ENCODE measurements at places on chromosomes 4 and X. TPM values are rescaled to one million over a fixed set of nuclear protein-coding genes. Genes with fewer than 3 reads are reported as not detected.

SPON2 gene
- total RNA-seq, result 9.0 TPM

DRD5 gene
- not detected for total RNA-seq

PPARGC1A gene
- total RNA-seq, result not detected

F8 gene
- total RNA-seq, result 8.9 TPM

NEIL3 gene
- 18.2 TPM for total RNA-seq

DNA sequence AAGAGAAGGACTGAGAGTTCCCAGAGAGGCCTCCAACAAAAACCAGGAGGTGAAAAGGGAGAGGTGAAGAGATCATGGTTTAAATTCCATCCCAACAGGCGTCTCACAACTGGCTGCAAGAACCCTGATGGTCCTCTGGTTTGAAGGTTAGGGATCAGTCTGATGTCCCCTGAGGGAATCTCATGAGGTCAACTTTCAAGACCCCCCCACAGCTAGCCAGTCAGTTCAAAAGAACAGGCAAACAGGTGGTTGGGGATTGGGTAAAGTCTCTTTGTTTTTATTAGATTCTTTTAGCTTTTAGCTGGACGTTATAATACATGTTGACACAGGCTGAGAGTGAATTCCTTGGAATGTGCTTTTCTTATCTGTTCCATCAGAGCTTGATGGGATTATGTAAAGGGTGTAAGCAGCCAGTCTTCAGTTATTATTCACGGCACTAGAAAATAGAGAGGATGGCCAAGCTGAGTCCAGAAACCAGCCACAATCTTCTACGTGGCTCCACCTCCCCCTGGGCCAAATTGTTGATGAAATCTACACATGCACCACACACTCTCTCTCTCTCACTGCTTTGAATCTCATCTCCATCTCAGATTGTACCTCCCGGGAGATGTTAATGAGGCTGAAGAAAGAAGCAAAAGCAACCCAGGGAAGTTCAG, 20.8 kb downstream of the ENPP6 start:
- peaks cover 9% of the 10 kb centered on the region for H3K27me3 ChIP-seq
- H3K27ac ChIP-seq, result no peak overlapping the region
- DNase-seq, result no peak
- H3K4me3 ChIP-seq, result no peak overlapping the region
- H3K4me1 ChIP-seq, result no peaks in the 10 kb centered on the region

DNA sequence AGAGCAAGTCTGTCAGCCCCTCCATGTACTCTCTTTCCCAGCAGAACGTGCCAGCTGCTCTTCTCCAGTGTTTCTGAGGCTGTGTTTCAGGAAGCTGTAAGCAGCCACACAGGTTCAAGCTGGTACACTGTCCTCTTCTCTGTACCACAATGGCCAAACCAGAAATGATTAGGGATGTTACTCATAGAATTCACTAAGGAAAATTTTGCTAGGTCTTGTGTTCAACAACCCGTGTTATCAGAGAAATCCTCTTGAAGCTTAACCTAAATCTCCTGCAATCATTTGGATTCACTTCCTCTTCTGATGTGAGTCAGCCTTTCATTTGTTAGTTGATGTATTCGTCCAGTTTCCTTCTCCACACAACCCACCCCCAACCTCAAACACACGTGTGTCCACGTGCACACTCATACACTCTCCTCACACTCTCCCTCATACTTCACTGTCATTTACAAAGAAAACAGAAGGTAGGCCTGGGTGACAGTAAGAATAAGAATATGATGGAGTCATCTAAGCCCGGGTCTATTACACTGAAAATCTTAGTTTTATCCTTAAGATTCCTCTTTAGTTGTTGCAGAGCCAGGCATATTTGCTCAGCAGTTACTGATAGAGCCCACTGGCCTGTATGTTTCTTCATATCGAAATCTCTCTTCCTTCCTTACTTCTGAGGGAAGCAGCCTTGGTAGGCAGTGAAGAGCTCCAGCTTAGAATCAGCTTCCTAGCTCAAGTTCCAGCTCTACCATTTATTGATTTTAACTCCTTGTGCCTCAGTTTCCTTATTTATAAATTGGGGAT, 63.4 kb downstream of the DCUN1D4 start:
- peaks cover 61% of the 10 kb centered on the region for H3K36me3 ChIP-seq
- no peaks in the 10 kb centered on the region for H3K27me3 ChIP-seq
- H3K4me3 ChIP-seq, result no peak overlapping the region

- DNase-seq, result no peak
- H3K27me3 ChIP-seq, result peaks cover 8% of the 10 kb centered on the region
- H3K27ac ChIP-seq, result no peak overlapping the region
- H3K4me1 ChIP-seq, result peaks cover 4% of the 10 kb centered on the region
- H3K36me3 ChIP-seq, result no peaks in the 10 kb centered on the region
- H3K4me3 ChIP-seq, result no peak overlapping the region
Measured at GRCh38 chr4:145954924-145955339, 16.3 kb upstream of the ZNF827 start.

DNA sequence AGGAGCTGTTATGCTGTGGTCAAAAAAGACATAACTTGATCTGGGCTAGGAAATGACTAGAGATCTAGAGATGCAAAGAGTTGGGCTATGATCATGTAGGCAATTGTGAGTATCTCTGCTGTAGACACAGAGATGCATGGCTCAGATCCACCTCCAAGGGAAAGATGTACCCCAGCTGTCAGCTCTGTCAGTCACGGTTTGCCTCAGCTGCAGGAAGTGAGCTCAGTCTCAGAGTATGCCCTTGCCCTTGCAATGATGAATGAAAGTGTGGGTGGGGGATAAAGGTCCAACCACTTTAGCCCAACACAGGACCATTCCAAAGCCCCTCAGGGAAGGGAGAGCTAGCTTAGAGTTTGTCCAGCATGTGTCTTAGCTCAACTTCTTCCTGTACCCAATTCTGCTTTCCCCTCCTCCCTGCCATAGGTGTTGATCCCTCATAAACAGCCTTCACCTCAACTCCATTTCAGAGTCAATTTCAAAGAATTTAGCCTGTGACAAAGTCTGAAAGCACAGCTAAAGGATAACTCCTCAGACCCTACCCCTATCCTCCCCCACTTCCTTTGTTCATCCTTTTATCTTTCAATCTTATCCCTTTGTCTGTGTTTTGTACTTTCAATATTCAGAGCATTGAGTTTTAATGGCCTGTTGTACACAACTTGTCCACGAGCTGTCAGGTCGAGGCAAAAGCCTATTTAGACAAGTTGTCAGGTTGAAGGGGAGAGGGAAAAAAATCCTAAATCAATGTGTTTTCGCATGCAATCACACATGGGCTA, 90.6 kb downstream of the MID1IP1 start:
- H3K27ac ChIP-seq, result no peak overlapping the region
- peak; percentile 52 for DNase-seq
- no peak overlapping the region for H3K4me3 ChIP-seq
- no peaks in the 10 kb centered on the region for H3K36me3 ChIP-seq
- no peaks in the 10 kb centered on the region for H3K27me3 ChIP-seq

DNA sequence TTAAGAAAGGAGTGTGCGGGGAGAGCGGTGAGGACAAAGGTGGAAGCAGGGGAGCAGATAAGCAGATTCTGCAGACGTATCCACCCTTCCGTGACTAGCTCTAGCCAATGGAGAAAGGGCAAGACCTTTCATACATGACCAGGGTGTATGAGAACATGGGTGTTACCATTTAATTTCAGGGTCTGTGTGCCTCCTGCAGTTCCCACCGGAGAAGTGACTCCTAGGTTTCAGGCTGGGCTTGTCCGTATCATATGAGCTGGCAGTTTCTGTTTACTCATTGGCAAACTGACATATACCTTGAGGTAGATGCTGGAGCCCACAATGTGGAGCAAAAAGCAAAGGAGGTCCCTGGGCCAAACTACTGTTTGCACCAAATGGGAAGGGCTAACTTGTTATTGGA, 6.8 kb downstream of the RBM47 start:
- H3K27ac ChIP-seq, result no peak overlapping the region
- no peak overlapping the region for H3K4me3 ChIP-seq
- peak; percentile 25 for DNase-seq

- peaks cover 79% of the 10 kb centered on the region for H3K4me1 ChIP-seq
- H3K27me3 ChIP-seq, result no peaks in the 10 kb centered on the region
- H3K36me3 ChIP-seq, result peaks cover 7% of the 10 kb centered on the region
- peak overlapping the region; percentile 44 for H3K27ac ChIP-seq
Measured at GRCh38 chr4:98519268-98519977, 139.0 kb downstream of the TSPAN5 start.

- no peaks in the 10 kb centered on the region for H3K27me3 ChIP-seq
- no peak overlapping the region for H3K4me3 ChIP-seq
- no peak overlapping the region for H3K27ac ChIP-seq
- no peak for DNase-seq
Measured at GRCh38 chrX:130654409-130654950, 248.5 kb downstream of the ENOX2 start.

DNA sequence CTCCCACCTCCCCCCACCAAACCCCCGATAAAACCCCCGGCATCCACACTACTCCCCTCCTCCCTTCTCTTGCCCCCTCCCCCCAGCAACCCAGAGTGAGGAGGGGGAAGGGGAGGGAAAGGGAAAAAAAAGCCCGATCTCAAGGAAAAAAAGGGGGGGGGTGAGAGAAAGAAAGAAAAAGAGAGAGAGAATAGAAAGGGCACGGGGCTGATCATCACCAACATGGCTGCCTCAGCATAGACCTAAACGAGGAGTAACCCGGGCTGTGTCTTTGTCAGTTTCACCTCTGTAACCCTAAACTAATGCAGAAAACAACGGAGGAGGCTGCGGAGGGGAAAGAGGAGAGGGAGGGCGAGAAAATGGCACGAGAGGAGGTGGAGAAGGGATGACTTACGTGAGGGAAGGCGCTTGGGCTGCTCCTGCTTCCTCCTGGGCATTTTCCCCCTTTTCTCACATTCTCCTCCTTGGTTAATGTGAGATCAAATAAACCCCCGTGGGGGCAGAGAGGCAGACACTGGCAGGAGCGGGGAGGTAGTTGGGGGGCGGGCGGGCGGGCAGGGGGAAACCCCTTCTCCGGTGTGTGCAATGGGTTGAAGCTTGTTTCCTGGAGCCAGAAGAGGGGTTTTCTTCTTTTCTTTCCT, 532 bp downstream of the ZNF827 start:
- H3K27me3 ChIP-seq, result peaks cover 1% of the 10 kb centered on the region
- peaks cover 7% of the 10 kb centered on the region for H3K36me3 ChIP-seq
- peak overlapping the region; percentile 97 for H3K27ac ChIP-seq
- H3K4me1 ChIP-seq, result peaks cover 40% of the 10 kb centered on the region

- H3K4me1 ChIP-seq, result no peaks in the 10 kb centered on the region
- DNase-seq, result peak; percentile 69
- no peak overlapping the region for H3K27ac ChIP-seq
- H3K27me3 ChIP-seq, result peaks cover 4% of the 10 kb centered on the region
- H3K4me3 ChIP-seq, result peak overlapping the region; percentile 29
- H3K36me3 ChIP-seq, result no peaks in the 10 kb centered on the region
Measured at GRCh38 chrX:103175944-103176753, 38.8 kb upstream of the BEX4 start.

DNA sequence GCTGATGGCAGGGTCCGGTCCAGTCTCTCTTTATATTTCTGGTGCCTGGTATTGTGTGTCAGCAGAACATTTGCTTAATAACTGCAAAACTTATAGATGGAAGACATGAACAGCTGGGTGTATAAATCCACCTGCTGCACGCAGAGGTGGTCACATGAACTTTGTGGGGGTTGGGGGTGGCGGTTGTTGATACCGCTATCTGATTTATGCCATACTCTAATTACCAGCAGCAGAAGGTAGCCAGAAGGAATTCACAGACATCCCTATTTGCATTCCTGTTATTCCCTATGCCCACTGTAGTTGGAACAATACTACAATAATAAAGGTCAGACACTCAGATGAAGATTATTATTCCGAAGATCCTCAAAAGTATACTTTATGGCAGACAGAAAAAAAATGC, 121.6 kb upstream of the PUDP start:
- H3K36me3 ChIP-seq, result no peaks in the 10 kb centered on the region
- no peaks in the 10 kb centered on the region for H3K4me1 ChIP-seq
- no peak for DNase-seq

DNA sequence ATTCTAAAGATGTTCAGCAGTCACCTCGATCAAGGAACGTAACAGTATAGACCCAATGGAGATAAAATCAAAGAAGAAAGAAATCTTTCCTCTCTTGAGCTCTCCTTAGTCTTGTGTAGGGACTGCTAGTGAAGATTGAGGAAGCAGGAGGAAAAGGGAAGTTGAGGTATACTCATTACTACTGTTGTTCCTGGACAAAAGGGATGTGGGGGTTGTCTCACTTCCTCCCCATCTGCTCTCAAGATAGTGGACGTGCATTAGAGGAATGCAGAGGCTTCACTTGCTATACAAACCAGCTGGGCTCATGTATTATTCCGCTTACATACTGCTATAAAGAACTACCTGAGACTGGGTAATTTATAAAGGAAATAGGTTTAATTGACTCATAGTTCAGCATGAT, 208.9 kb upstream of the ARHGEF9 start:
- H3K27ac ChIP-seq, result no peak overlapping the region
- H3K4me3 ChIP-seq, result no peak overlapping the region
- no peaks in the 10 kb centered on the region for H3K36me3 ChIP-seq
- no peaks in the 10 kb centered on the region for H3K4me1 ChIP-seq

- H3K27ac ChIP-seq, result no peak overlapping the region
- H3K36me3 ChIP-seq, result no peaks in the 10 kb centered on the region
- DNase-seq, result no peak
- H3K4me3 ChIP-seq, result no peak overlapping the region
- peaks cover 6% of the 10 kb centered on the region for H3K27me3 ChIP-seq
- H3K4me1 ChIP-seq, result no peaks in the 10 kb centered on the region
Measured at GRCh38 chrX:2933125-2933900, 4.2 kb upstream of the ARSD start.

GRCh38 chr4:38005637-38006036, 45.4 kb downstream of the PTTG2 start:
- peaks cover 18% of the 10 kb centered on the region for H3K4me1 ChIP-seq
- H3K36me3 ChIP-seq, result no peaks in the 10 kb centered on the region
- no peaks in the 10 kb centered on the region for H3K27me3 ChIP-seq
- H3K4me3 ChIP-seq, result no peak overlapping the region

GRCh38 chrX:12139934-12140611, 1.8 kb downstream of the FRMPD4 start:
- H3K4me1 ChIP-seq, result no peaks in the 10 kb centered on the region
- H3K4me3 ChIP-seq, result no peak overlapping the region
- DNase-seq, result no peak
- H3K36me3 ChIP-seq, result no peaks in the 10 kb centered on the region

DNA sequence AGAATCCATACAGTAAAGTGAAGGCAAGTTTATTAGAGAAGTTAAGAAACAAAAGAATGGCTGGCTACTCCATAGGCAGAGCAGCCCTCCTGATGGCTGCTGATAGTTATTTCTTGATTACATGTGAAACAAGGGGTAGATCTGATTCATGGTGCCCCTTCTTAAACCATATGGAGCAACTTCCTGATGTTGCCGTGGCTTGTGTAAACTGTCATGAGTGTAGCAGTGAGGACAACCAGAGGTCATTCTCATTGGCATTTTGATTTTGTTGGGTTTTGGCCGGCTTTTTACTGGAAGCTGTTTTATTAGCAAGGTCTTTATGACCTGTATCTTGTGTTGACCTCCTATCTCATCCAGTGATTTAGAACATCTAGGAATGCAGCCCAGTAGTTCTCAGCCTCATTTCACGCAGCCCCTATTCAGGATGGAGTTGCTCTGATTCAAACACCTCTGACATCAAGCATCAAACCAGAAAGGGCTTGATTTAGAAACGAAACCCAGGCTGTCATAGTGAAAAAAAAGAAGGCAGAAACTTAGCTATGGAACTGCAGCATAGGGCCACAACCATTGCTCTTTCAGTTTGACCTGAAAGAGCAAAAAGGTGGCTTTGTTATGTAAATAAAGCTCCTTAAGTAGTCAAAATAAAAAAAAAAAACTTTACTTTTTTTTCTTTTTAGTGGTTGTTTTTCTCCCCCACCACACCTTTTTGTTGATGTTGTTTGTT, 37.8 kb downstream of the SPCS3 start:
- H3K27me3 ChIP-seq, result no peaks in the 10 kb centered on the region
- no peaks in the 10 kb centered on the region for H3K36me3 ChIP-seq

GRCh38 chr4:65670331-65671031, at the start of gene EPHA5:
Gene EPHA5, minus strand, starts transcription at chr4:65670489. Its CDS starts 747 bp downstream, at chr4:65669742.
- H3K27ac ChIP-seq, result no peak within 1 kb of the TSS
- no peak for DNase-seq
